Amygdala (tissue), 56 donors: ENCODE measurements at places on chromosomes 11 and 22.

GRCh38 chr11:73750228-73750627, 10.6 kb downstream of the RAB6A start:
- no peak for DNase-seq

DNA sequence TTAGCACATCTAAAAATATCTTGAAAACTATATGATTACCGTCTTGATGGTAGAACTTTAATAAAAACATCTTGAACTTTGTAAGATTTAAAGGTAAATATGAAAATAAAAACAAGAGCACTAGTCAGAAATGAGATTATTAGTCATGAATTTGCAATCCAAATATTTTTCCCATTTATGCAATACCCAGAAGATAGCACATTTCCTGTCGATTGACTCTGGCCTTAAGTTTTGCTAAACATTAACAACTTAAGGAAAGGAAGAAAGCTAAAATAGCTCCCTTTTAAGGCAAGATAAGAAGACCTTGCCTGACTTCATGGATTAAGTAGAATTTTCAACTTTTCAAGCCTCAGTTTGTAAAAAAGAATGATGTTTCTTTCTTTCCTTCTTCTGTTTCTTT, 1374.7 kb upstream of the RAG2 start:
- DNase-seq = no peak

- DNase-seq = no peak
Observed at GRCh38 chr11:41879214-41879613, 419.8 kb upstream of the LRRC4C start.

DNA sequence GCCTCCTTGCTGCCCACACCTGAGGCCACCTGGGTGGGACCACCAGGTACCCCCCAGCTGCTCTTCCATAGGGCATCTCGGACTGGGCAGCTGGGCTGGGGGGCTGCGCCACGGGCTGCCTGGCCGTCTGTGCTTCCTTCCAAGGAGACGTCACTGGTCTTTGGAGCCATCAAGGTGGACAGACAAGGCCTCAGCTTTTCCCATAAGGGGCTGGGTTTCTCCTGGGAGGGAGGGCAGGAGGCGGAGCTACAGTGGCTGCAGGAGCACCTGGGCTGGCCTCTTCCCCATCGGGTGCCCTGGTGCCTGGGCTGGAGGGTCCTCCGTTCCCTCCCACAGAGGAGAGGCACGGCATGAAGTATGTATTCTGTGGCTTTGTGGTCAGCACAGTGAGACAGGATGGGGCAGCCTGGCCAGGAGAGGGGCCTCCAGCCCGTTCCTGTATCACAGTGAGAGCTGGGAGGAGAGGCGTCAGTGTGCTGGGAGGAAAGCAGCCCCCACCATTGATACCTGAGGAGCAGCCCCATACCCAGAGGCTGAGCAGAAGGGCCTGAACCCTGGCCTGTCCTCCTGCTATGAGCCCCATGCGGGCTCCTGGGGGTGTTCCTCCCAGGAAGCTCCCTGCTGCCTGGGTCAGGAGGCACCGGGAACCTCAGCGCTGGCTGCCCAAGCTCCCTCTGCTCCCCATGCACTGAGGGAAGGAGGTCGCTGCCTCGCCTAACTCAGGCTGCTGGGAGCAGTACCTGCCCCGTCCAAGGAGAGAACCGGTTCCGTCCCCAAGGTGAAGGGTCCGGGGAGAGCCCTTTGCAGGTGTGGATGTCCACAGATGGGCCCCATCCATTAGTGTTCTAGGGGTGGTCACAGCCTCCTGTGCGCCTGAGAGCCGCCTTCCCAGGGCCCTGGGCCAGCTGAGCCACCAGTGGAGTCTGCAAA, 1075.0 kb downstream of the BRD1 start:
- no peak for DNase-seq

DNA sequence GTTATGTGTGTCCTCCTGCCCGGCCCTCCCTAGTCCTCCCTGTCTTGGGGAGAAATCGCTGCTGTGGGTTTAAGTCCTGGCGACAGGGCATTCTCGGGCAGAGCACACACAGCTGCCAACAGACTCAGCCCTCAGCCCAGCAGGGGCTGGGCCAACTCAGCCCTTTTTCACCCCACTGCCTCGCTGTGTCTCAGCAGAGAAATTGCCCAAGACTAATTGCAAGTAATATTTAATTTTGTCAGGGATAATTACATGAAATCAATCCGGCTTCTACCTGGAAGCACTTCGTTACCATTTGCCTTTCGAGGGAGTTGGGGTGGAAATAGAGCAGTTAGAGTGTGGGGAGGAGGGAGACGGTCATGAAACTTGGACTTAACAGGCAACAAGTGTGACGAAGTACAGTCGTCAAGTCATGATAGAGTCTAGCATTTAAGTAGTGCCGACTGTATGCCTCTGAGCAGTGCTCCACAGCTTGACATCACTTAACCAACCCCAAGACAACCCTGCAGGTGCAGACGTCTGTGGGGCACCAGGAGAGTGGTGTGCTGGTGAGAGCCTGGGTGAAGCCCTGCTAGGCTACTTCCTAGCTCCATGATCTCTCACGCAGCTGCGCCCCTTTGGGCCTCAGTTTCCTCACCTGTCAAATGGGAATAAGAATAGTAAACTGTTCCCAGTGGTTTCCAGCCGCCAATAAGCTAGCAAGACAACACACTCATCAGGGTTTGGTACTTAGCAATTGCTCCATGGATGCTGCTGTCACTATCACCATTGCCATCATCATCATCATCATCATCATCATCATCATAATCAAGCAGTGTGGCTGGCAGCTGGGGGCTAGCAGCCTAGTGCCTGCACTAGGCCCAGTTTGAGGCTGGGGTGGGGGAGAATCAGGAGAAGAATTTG, 29.2 kb downstream of the MN1 start:
- no peak for DNase-seq

DNA sequence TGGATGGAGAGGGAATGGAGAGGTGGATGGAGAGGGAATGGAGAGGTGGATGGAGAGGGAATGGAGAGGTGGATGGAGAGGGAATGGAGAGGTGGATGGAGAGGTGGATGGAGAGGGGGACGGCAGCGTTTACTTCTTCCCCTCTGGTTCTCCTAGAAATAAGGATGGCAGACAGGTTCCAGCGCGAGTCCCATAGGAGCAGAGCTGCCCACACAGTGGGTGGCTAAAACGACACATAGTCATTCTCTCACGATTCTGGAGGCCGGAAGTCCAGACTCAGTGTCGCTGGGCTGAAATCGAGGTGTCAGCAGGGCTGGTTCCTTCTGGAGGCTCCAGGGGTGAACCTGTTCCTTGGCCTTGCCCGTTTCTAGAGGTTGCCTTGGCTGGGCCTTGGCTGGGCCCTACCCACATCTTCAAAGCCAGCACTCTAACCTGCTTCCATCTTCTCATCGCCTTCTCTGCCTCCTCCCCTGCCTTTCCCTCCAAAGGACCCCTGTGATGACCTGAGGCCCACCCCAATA, 12.7 kb upstream of the CTSD start:
- DNase-seq = no peak

GRCh38 chr11:6253197-6253596, 6.4 kb upstream of the CCKBR start:
- no peak for DNase-seq

DNA sequence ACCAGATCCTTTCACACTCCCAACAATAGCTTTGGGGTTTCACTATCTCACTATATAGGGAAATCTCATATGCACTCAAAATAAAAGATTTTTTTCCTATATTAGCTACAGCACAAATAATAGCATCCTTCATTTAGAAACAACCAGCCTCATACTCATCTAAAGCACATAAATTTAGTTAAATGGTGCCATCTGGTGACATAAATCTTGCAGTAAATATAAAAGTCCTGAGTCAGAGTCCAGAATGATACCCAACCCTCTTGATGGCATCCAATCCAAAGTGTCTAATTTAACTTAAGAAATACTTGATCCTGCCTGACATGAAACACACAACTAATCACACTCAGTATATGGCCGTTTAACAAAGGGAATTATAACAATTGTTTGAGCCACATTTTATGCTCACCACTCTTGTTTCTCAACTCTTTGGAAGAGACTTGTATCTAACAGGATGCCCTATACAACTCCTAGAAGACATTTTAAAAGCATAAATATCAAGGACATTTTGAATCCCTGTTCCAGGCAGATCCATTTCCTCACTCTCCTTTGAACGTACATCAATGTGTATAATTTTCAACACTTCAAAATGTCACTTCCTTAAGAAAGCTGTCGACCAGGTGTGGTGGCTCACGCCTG, 36.2 kb downstream of the DLG2 start:
- no peak for DNase-seq

GRCh38 chr11:96254087-96254486, 88.9 kb downstream of the MAML2 start:
- DNase-seq = no peak

- no peak for DNase-seq
Observed at GRCh38 chr22:22137891-22138290, 106.7 kb upstream of the VPREB1 start.

- DNase-seq = no peak
Observed at GRCh38 chr11:45847911-45848316, 639 bp downstream of the CRY2 start.

DNA sequence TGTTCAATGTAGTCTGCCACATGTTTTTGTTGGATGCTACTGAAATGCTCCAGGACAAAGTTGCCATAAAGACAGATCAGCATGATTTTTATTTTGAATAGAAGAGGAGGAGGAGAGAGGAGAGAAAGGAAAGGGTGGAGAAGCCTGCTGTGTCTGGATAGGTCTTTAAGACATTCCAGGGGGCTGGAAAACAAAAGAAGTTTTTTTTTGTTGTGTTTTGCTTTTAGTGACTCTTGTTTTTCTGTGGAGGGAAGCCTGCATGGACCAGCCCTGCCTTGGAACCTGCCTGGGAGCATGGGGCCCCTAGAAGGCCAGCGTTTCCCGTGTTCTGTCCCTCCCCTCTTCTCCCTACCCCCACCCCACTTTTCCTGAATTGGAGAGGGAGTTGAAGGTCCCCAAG, 2.3 kb downstream of the TSPAN18 start:
- DNase-seq = no peak

- DNase-seq = no peak
Observed at GRCh38 chr11:107916671-107917241, 11.5 kb upstream of the RAB39A start.

DNA sequence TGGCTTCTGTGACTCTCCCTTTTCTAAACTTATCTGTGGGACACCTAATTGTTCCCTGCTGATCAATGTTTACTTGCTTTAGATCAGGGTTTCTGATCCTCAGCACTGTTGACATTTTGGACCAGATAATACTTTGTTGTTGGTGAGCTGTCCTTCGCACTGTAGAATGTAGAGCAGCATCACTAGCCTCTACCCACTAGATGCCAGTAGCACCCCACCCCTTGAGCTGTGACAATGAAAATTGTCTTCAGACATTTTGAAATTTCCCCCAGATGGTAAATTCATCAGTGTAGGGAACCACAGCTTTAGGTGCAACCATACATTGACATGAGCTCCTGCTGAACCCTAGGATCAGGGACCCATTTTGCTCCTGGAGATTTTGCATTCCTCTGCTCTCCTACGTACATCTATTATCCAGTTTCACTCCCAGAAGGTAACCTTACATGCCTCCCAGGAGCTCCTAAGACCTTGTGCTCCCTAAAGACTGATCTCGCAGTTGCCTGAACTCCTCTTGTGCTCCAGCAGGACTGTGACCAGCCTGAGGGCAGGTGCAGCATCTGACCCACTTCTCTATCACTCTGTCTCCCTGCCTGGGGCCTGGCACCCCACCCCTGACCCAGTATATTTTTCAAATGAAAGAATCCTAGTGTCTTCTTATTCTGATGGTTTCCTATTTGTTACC, 107.8 kb downstream of the FAR1 start:
- no peak for DNase-seq

- DNase-seq = peak; percentile 40
Observed at GRCh38 chr11:99370549-99371216, 349.9 kb downstream of the CNTN5 start.

GRCh38 chr22:29270475-29271271, 2.6 kb downstream of the EWSR1 start:
- no peak for DNase-seq

- DNase-seq = no peak
Observed at GRCh38 chr11:110187731-110188130, 94.5 kb downstream of the ZC3H12C start.

- DNase-seq = no peak
Observed at GRCh38 chr11:9756461-9756860, 92.6 kb downstream of the SWAP70 start.

GRCh38 chr11:535210-535518, 212 bp downstream of the HRAS start:
- no peak for DNase-seq

DNA sequence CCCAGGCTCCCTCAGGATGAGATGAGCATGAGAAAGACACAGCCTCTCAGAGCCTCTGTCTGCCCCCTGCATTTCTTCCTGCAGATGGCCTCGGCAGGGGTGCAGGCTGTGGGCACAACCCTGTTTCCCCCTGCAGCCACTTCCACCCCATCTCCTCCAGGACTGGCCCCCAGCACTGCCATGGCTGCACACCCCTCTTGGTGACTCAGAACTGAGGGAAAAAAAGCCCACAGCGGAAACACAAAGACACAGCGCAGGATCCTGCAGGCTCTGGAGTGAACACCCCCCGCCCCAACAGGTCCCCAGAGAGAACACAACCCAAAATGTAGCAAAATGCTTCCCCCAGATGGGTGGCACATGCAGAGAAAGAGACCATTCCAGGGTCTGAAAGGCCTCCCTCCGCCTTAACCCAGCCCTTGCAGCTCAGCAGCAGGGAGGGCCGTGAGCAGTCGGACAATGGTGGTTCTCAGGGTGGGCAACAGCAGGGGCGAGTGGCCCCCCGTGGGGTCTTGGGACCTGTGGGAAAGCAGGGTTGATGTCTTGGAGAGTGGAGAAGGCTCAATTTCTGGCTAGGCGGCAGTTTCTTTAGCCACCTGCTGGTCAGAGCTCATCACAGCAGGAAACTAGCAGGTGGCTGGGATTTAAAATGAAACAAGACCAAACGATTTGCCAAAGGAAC, 8.0 kb downstream of the TUBGCP6 start:
- DNase-seq = no peak

- no peak for DNase-seq
Observed at GRCh38 chr11:117834068-117834810, 9.7 kb upstream of the FXYD2 start.

DNA sequence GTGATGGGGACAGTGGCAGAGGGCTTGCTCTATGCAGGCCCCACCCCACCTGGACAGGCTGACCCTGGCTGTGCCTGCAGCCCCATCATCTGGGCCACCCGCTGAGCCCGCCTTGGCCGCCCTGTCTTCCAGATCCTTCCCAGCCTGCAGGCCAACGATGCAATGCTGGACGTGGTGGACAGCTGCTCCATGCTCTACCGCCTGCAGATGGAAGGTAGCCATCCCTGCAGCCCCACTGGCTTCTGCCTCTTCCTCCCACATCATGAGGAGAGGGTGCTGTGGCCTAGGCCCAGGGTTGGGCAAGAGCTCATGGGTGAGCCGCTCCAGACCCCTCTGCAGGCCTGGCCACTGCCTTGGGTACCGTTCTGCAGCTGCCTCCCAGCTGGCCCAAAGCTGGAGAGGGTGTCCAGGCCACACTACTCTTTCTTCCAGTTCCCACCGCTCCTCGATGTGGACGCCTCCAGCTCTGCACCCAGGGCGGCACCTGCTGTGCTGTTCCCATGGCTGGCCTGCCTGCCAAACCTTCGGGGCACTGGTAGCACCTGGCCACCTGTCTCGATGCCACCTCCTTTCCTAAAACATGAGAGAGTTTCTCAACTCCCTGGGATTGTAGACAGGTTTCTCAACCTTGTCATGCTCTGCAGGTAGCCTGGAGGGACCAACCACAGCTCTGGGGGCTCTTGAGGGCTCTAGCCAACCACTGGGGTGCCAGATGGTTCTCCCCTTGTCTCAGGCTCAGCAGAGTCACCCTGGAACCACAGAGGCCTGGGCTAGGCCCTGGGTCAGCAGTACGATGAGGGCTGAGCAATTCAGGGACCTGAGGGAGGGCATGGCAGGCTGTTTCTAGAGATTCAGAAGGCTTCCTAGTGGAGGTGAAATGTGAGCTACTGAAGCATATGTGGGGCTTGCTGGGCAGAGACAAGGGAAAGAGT, 9.5 kb upstream of the GTSE1 start:
- no peak for DNase-seq
